Stimulated activated CD8-positive, alpha-beta memory T cell treated with anti-CD3 and anti-CD28 coated beads, Interleukin-4, amount 100 ng/mL, for 48 hours (primary cell): ENCODE measurements at places on chromosomes 5 and 9.

GRCh38 chr5:144598451-144599068, 427.9 kb downstream of the KCTD16 start:
- DNase-seq = no peak

DNA sequence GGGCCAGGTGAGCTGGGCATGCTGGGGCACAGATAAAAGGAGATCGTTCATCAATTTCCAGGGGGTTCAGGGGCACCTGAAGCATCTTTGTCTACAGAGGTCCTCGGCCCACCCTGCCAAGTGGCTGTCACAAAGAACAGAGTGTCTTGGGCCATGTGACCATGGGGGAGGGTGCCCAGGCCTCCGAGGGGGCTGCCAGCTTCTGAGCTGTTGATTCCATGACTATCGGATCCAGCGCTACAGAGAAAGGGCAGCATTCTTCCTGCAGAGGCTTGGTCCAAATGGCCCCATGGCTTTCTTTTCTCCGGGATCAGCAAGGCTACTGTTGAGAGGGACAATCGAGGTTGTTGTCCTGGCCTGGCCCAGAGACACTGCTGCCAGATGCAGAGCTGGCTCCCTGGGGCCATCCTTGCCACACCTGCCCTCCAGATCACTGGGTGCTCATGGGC, 289.2 kb downstream of the ZSWIM6 start:
- no peak for DNase-seq

- DNase-seq = no peak
These were observed 94.8 kb upstream of the SEMA6A start for GRCh38 chr5:116669261-116670031.

- DNase-seq = no peak
These were observed 140.1 kb upstream of the FBXL17 start for GRCh38 chr5:108521841-108522506.

DNA sequence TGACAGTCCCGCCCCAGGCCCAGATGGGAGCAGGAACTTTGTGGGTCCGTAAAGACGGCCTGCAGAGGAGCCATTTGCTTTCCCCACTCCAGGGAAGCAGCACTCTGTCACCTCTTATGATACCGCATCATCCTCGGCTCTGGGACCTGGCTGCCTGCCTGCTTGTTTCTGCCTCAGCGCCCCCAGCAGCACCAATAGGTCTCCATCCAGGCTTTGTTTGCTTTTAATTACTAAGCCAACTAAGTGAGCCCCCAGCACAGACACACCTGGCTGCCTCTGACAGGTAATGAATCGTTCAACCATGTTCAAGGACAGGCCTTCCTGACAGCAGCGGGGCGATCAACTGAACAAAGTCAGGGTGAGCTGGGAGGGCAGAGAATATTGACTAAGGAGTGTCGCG, 141.4 kb downstream of the C5orf15 start:
- no peak for DNase-seq

- no peak for DNase-seq
These were observed 8.5 kb upstream of the ANGPTL2 start for GRCh38 chr9:127130661-127131538.

DNA sequence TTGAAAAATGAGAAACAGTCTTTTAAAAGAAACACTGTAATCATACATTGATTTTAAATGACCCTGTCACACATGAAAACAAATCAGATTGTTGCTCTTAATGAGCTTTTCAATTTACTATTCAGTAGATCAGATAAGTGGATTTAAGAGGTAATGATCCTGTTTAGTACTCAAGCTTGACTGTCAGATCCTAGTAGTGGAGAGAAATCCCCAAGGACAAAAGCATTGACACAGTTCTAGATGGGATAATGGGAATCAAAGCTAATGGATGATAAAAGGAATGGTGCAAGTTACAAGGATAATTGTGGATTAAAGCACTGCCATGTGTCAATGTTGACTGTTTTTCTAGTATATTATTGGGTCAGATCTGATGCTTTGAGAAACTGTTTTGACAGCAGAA, 142.3 kb upstream of the TLX3 start:
- DNase-seq = no peak

- no peak for DNase-seq
These were observed 69.7 kb downstream of the NSG2 start for GRCh38 chr5:174115226-174115625.
